Left renal cortex interstitium (tissue), 4 donors: ENCODE measurements at places on chromosomes 11 and 22.

DNA sequence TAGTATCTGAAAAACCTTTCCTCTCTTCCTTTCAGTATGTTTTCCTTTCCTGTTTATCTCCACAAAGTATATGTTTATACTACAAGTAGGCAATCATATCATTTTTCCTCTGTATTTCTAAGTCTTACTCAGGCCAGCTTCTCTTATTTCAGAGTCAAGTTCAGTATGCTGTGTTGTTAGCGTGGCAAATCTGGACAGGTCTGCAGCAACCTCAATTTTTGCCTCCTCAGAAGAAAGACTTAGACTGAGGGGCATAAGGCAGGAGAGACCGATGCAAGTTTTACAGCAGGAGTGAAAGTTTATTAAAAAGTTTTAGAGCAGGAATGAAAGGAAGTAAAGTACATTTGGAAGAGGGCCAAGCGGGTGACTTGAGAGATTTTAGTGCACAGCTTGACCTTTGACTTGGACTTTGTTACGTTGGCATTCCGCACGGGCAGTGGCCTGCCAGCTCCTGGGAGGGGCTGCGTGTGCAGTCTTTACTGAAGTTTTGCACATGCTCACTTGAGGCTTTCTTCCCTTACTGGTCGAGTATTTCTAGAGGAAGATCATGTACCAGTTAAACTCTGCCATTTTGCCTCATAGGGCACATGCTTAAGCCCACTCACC lies 343.2 kb downstream of the NTM start:
- DNase-seq = no peak

- DNase-seq = no peak
Observed at GRCh38 chr11:6440906-6441358, at the start of gene HPX. HPX (minus strand) TSS chr11:6440987; CDS start chr11:6440963, 24 bp downstream.

DNA sequence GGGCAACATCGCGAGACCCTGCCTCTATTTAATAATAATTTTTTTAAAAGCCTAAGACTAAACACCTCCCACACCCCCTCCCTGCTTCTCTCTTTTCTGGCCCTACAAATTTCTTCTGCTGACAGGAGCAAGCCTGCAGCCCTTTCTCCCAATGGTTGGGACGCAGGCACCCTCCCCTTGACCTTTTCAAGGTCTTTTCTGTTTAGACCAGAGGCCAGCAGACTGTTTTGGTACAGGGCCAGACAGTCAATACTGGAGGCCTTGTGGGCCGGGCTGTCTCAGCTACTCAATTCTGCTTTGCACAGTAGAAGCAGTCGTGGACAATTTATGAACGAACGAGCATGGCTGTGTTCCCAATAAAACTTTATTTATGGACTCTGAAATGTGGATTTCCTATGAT lies 92.3 kb downstream of the SCN3B start:
- DNase-seq = no peak

DNA sequence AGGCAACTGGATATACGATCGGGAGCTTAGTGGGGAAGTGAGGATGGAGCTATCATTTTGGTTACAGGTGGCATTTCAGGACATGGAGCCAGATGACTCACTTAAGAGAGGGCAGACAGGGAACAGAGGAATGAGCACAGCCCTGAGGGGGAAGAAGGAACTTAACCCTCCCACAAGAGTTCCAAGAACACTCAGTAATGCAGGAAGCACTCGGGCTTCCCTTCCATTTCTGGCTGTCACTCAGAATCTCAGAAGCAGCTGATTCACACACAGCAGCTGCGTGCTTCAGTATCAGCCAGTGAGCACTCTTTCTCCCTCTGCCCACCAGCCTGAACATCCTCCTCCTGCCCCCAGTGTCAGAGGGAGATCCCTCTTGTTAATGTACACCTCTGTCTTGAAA lies 34.8 kb downstream of the EFCAB6 start:
- DNase-seq = no peak

DNA sequence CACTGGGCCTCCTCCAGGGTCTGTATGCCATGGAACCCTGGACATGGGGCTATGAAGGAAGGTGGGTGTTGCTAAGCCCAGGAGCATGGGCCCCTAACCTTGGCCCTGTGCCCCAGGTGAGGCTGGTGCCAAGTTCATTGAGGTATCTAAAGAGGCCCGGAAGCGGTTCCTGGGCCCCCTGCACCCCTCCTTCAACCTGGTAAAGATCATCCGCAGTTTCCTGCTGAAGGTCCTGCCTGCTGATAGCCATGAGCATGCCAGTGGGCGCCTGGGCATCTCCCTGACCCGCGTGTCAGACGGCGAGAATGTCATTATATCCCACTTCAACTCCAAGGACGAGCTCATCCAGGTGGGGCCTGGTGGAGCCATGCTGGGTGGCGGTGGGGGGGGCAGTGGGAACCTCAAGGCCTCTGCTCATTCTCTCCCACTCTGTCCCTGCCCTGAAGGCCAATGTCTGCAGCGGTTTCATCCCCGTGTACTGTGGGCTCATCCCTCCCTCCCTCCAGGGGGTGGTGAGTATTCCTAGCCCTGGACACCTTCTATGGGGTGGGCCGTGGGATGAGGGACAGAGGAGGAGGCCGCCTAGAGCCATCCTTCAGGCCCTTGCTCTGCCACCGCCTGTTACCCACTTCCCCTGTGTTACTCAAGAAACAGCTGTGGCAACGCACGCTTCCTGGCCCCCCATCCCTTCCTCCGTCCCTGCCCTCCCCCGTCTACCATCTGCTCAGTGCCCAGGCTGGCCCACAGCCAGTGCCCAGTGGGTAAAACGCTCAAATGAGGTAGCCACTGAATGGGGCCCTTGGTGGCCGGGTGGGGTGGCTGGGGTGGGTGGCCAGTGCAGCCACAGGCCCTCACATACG lies 3.0 kb downstream of the PNPLA2 start:
- no peak for DNase-seq

DNA sequence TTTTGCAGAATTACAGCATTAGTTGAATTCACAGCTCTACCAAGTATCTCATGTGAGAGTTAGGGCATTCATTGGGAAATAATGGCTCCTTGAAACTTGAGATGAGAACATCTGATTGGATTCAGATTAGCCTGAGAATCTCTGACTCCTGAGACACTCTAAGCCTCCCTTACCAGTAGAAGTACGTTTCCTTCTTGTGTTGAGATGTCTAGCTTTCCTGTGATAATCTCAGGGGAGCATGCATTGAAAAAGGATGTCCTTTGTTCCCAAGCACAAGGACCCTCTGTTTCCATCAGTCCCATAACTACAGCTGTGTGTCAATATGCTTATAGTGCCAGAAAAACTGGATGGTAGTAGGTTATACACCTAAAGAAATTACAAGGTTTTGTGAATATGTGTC lies 35.2 kb upstream of the RDX start:
- no peak for DNase-seq

- no peak for DNase-seq
Observed at GRCh38 chr11:47268448-47269001, 1.4 kb upstream of the MADD start.

GRCh38 chr11:44379141-44380008 lies 69.4 kb upstream of the ALX4 start:
- DNase-seq = no peak

- DNase-seq = no peak
Observed at GRCh38 chr11:118892964-118893363, 9.3 kb downstream of the CXCR5 start.

GRCh38 chr11:17635551-17635938 lies 83.8 kb upstream of the MYOD1 start:
- no peak for DNase-seq

GRCh38 chr11:92226331-92227229 lies 2.0 kb downstream of the FAT3 start:
- DNase-seq = peak; percentile 26

DNA sequence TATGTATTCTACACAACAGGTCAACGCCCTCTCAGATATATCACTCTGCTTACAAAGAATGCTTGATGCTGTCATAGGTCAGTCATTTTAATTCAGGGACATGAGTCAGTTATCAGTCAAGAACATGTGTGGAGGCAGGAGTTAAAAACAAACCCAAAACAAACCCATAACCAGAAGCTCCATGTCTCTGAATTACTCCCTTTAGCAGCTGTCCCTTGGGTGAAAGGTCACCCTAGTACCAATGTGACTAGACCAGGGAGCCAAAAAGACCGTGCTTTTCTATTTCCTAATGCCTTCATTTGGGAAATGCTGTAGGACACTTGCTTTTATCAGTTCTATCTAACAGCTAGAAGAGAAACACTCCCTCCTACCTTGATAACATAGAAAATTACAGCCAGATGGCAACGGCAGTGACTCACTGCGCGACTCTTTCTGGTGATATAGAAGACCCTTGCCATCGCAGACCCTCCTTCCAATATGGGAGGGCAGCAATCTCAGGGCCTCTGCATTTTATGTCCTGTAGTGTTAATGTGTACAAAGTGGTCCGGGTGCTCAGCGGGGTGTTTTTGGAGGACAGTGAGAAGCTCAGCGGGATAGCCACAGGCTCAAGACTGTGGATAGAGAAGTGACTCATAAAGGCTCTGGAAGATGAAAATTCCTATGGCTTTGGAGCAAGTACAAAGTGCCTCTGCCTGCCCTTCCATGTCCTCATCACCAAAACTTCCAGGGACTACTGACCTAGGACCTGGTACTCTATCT lies 24.8 kb downstream of the APOL5 start:
- no peak for DNase-seq

GRCh38 chr11:117037279-117037974 lies 60.8 kb downstream of the SIK3 start:
- no peak for DNase-seq

GRCh38 chr11:57638005-57638781 lies 11.5 kb downstream of the YPEL4 start:
- peak; percentile 84 for DNase-seq

- DNase-seq = no peak
Observed at GRCh38 chr11:124657904-124658303, 15.6 kb downstream of the SIAE start.

DNA sequence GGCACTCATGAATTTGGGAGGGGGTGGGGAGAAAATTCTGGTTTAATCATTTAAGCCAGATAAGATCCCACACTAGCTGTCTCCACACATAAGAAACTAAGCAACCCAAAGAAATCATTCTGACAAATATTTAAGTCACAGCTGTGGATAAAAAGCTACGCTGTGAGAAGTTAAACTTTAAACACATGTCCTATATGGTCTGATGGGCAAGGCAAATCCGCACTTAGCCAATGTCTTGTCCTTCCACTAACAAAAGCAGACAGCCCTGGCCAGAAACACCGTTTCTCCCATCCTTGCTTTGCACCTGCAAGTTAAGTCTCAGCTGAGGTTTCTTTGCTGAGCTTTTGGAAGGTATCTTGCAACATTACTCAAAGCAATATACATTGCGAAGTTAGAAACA lies 68.0 kb downstream of the ETS1 start:
- no peak for DNase-seq

DNA sequence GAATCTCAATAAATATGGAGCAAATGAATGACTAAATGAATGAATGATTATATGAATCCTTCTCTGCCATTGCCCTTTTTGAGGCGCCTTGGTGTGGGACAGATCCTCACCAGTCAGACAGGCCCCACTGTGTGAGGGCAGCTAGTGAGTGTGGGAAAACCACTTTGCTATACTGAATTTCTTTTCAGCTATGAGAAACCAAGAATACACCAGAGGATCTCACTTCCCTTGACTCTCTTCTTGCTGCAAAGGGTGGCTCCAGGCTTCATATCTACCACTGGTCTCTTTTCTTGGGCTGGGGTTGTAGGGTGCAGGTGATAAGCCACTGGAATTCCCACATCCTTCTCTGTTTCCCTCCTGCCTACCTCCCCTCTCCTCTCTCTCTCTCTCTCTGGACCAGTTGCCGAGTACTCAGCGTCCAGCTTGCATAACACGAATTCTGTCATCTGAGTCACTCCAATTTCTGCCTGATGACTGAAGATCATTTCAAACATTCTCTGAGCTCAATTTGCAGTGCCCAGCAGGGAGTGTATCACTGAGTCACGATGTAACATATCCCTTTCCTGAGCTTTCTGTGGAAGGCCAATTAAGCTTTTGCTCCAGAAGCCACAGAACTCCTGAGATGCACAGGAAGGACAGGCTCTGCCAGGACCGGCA lies 304.3 kb upstream of the NCAM1 start:
- DNase-seq = no peak

GRCh38 chr11:44030996-44031395 lies 16.8 kb upstream of the ACCSL start:
- DNase-seq = no peak

DNA sequence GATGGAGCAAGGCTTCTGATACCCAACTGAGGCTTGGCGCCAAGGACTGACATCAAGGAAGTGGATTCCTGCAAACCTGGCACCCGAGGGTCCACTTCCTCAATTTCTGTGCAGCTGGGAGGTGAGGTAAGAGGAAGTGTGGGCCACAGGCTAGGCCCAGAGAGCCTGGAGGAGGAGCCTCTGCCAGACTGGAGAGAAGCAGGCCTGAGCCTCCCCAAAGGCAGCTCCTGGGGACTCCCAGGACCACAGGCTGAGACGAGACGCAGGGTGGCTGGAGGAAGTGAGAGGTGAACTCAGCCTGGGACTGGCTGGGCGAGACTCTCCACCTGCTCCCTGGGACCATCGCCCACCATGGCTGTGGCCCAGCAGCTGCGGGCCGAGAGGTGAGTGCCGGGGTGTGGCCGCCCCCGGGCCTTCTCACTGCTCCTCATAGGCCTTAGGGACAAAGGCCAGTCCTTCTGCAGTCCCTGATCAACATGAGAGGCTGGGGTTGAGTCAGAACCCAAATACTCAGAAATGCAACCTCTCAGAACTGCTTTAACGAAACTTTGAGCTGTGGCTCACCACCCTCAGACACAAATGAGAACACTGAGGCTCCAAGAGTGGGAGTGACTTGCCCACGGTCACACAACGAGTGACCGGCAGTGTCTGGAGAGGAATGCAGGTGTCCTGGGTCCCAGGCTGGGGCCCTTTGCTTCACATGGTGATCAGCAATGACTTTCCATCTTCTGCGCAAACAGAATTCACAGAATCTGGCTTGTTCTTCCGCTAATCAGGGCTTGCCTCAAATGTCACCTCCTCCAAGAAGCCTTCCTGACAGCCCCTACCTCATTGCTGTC lies at the start of gene NCF4:
TSS of gene NCF4 (plus strand) at position 186 of the 839 bp plus-strand sequence. CDS start at position 352, 166 bp downstream.
- DNase-seq = no peak

GRCh38 chr11:66720223-66720898 lies 8.7 kb downstream of the SPTBN2 start:
- DNase-seq = no peak

DNA sequence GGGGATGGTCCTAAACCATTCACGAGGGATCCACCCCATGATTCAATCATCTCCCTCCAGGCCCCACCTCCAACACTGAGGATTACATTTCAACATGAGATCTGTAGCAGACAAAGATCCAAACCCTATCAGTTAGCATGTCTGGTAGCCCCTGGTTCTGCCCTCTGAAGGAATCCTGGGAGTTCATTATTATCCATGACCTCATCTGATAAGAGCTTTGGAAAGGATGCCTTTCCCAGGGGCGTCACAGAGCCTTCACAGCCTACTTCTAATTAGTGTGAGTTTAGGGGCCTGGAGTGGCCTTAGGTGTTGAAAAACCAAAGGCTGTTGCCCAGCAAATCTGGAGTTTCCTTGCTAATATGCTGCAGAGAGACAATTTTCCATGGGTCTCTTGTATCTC lies 8.6 kb upstream of the EIF3M start:
- no peak for DNase-seq

DNA sequence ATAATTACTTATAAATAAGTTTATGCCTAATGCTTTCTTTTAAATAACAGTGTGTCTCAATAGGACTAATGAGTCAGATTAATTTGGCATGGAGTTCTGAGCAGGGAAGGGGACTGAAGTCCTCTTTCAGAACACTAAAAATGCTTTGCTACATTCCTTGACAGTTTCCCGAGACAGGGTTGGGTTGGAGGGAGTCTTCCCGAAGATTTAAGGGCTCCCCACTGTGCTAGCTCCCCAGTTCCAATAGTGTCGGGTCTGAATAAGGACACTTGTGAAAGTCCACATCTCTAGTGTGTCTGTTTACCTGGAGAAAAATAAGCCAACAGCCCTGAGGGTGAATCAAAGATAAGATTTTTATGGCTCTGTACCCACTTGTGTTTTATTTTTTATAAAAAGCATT lies 41.8 kb upstream of the HSD17B12 start:
- DNase-seq = no peak
